T follicular helper cell (primary cell): ENCODE measurements at places on chromosomes 16 and 17.

- DNase-seq = peak; percentile 33
These were observed 354 bp upstream of the ESRP2 start for GRCh38 chr16:68236137-68236825.

GRCh38 chr17:74276051-74276476, 2.0 kb downstream of the DNAI2 start:
- no peak for DNase-seq

GRCh38 chr17:13419676-13420075, 182.1 kb downstream of the HS3ST3A1 start:
- no peak for DNase-seq

GRCh38 chr16:51031598-51031997, 119.5 kb downstream of the SALL1 start:
- no peak for DNase-seq

- peak; percentile 12 for DNase-seq
These were observed 5.2 kb downstream of the ASGR1 start for GRCh38 chr17:7173687-7174602.

GRCh38 chr17:50149417-50150353, 792 bp downstream of the PPP1R9B start:
- DNase-seq = peak; percentile 54

- DNase-seq = no peak
These were observed 17.2 kb downstream of the TMEM114 start for GRCh38 chr16:8572919-8573724.

- DNase-seq = no peak
These were observed 4.4 kb downstream of the FDXR start for GRCh38 chr17:74868251-74868907.

- no peak for DNase-seq
These were observed 162.7 kb upstream of the CIBAR2 start for GRCh38 chr16:85274924-85275323.

- DNase-seq = no peak
These were observed 7.0 kb downstream of the ZNF598 start for GRCh38 chr16:2002406-2003230.

GRCh38 chr17:20184181-20184580, 175.0 kb downstream of the SPECC1 start:
- no peak for DNase-seq

- DNase-seq = no peak
These were observed 70.7 kb downstream of the PRKCA start for GRCh38 chr17:66373079-66373478.

DNA sequence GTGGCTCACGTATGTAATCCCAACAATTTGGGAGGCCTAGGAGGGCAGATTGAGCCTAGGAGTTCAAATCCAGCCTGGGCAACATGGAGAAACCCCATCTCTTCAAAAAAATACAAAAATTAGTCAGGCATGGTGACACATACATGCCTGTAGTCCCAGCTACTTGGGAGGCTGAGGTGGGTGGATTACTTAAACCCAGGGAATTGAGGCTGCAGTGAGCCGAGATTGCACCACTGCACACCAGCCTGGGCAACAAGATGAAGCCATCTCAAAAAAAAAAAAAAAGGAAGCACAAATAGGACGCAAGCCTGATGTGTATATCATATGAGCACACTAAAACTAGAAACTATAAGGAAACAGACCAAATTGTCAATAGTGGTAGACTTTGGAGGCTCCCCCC, 17.1 kb upstream of the FLCN start:
- DNase-seq = no peak

DNA sequence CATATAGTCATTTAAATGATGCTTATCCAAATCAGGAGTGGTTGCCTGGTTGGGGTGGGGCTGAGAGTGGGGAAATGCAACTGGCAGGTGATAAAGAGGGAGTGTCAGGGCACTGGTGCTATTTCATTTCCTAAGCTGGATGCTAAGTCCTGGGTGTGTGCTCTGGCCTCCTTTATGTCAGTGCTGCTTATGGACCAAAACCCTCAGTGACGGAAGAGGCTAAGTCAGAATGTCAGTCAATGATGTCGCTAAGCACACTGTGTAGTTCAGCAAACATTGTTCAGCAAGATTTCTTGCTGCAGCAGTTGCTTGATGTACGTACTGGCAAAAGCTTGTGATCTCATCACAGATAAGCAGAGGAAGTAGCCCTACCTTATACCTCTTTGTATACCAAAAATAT, 16.4 kb upstream of the FLCN start:
- no peak for DNase-seq

GRCh38 chr17:29557085-29557738, 9.6 kb downstream of the ABHD15 start:
- DNase-seq = no peak

DNA sequence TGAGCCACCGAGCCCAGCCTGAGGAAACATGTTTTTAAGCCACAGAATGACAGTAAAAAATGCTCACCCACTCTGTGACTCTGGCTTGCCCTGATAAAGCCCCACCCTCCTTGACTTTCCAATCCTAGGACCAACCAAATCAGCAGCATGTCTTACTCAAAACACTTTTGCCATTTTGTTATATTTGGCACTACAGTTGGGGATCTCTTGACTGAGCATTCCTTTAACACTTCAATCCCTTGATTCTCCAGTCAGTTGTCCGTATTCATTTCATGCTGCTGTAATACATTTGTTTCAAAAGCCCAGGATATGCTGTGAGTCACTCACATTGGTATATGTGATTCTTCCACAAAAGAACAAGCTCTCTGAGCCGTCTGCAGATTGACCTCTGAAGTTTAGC, 8.2 kb downstream of the MYH3 start:
- no peak for DNase-seq

GRCh38 chr17:17855976-17856375, 19.2 kb upstream of the SREBF1 start:
- no peak for DNase-seq

DNA sequence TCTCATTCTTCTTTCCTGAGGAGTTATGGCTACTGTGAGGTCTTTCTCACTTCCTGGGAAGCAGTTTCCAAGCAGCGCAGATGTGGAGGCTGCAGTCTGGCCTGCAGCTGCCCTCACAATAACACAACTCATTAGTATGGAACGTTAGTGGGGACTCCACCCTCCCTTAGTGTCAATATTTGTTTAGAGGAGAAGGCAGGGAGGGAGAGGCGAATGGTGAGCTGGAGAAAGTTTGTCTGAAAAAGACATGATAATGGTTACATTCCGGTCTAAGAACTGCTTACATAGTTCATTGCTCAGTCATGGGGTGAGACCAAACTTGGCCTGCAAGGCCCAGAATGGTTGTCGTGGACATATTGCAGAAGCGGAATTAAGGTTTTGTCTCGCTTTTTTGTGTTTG, 170.2 kb downstream of the HS3ST3B1 start:
- DNase-seq = no peak

DNA sequence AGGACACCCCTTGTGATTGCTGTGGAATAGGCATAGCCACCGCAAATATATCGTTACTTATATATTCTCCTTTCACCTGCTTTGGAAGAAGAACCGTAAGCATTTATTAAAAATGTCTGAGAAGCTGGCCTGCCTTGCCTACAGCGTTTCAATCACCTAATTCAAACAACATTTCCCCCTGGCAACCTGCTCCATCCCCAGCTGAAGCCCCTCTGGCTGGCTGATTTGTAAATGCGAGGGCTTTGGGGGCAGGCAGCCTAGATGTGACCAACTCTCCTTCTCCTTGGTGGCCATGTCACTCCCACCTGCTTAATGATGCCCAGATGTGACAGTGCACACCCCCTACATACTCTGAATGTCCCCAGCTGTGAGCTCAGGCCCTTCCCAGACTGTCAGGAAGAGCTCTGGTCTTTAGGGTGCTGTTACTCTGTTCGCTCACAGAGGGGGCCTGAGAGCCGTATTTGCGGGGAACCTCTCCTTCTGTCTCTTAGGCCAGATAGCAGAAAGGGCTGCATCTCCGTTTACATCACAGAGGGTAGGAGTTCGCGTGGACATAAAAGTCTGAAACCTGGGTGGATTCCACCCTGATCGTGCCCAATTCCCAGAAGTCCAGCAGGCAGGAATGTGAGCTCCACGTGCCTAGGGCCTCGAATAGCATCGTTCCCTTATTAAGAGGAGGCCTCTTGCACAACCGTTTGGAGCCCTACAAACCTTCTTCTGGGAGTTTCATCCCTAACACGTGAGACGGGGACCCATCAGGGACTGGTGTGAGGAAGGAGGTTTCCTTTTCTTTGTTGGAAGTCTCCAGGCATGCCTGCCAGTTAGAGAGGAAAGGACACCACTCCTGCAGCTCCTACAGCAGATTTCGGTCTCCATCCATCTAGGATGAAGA, 2.4 kb upstream of the SDK2 start:
- DNase-seq = no peak

DNA sequence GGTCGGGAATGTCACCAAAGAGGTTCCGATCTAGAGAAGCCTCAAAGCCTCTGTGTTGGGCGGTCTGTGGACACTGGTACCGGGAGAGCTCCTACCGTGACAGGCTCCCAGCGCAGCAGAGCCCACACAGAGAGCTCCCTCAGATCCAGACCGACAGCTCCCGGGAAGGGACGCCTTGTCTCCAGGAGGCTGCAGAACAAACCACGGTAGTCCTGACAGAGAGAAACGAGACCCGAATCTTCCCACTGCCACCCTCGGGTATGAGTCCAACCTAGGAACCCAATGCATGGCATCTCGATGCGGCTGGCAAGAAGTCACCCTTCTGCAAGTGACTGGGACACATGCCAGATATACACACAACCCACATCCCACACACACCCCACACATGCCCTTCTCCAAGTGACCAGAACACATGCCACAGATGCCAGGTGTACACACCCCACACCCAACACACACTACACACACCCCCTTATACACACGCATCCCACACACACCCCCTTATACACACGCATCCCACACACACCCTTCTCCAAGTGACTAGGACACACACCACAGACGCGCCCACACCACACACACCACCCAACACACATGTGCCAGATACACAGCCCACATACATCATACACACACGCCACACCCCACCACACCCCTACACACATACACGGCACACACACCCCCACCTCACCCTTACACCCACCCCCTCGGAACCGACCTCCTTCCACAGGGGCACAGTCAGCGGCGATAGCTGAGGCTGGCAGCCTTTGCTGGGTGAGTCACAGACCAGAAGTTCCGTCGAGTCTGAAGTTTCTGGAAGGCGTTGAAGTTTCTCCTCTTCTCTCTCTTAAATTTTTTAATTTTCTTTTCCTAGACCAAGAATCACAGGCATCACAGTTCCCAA, 15.9 kb upstream of the CYTH1 start:
- DNase-seq = no peak

- no peak for DNase-seq
These were observed 162.9 kb downstream of the COPRS start for GRCh38 chr17:31696184-31696602.
